ENCODE measurements at places on chromosomes 12 and 14.

GRCh38 chr14:75531660-75532317, 9.5 kb downstream of the BATF start:
- DNase-seq = no peak

DNA sequence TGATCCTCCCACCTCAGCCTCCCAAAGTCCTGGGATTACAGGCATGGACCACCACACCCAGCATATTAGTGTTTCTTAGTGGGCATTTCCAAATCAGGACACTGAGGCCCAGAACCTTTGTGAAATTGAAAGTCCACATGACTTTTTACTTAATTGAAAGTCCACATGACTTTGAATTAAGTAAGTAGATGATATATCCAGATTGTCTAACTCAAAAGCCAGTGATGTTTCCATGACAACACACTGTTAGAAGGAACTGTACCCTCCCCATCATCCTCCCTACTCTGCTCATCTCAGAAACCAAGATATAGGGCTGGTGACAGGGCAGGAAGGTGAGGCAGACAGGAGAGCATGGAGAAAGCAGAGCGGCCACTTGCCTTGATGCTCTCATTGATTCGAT, 7.2 kb downstream of the MYO1A start:
- no peak for DNase-seq

DNA sequence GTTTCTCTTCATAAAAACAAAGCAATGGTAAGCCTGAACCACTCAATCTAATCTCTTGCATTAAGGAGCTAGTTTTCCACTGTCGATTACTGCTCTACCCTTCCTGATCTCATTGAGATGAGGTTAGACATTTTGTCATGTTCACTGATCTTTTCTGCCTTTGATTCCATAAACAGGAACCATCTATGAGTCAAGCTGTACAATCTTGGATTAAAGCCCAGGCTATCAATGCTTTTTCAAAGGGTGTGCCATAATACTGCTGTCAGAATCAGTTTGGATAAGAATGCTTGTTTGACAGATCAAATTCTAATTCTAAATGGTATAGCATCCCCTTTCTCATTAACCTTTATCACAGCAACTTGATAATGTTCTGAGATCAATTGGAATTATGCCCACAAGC, 16.1 kb downstream of the GRIP1 start:
- no peak for DNase-seq

- no peak for DNase-seq
Observed at GRCh38 chr12:40165179-40165578, 59.3 kb upstream of the SLC2A13 start.

DNA sequence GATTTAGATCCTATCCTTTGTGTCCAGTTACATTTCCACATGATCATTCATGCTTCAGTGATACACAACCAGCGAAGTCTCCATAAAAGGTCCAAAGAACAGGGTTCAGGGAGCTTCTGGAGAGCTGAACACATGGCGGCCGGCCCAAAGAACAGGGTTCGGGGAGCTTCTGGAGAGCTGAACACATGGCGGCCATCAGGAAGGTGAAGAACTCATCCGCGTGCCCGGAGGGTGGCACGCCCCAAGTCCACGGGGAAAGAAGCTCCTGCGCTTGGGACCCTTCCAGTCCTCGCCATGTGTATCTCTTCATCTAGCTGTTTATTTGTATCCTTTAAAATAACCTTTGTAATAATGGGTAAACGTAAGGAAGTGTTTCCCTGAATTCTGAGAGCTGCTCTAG, 91.9 kb upstream of the FLRT2 start:
- no peak for DNase-seq

- DNase-seq = no peak
Observed at GRCh38 chr14:101018561-101019290, 115.2 kb upstream of the RTL1 start.

- DNase-seq = no peak
Observed at GRCh38 chr12:28704477-28705169, 444.5 kb upstream of the FAR2 start.

GRCh38 chr12:122327494-122328385, 61.4 kb upstream of the VPS33A start:
- DNase-seq = no peak

- DNase-seq = no peak
Observed at GRCh38 chr14:68420350-68420749, 372.5 kb downstream of the ZFP36L1 start.

GRCh38 chr12:128914908-128915563, 61.8 kb downstream of the GLT1D1 start:
- DNase-seq = no peak

DNA sequence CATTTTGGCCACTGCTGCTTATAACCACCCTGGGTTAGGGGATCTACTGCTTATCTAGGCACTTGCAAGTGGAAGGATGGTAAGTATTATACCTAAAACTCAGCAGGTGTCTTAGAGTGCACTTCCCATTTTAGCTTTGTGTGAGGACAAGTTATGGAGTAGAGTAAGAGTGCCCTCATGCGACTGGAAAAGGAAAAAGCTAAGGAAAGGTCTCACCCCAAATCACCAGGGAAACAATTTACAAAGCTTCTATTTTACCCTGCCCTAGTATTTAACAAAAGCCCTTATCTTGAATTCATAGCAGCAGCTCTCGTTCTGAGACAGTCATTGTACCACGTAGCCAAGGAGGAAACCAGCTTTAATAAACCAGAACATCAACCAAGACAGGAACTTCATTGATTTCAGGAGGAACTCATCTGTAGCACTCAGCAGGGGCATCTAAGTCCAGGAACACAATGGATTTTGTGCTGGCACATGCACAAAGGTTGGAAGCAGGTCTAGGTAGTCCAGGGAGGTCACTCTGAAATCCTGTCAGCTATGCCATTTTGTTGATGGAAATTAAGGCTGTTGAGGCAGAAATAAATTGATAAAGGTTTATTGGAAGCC, 2.9 kb downstream of the RDH12 start:
- no peak for DNase-seq

- DNase-seq = no peak
Observed at GRCh38 chr12:26373606-26374495, 178.5 kb downstream of the SSPN start.

GRCh38 chr14:25400607-25401206, 350.8 kb upstream of the STXBP6 start:
- DNase-seq = no peak

GRCh38 chr12:65695113-65695865, 129.0 kb upstream of the HMGA2 start:
- no peak for DNase-seq

DNA sequence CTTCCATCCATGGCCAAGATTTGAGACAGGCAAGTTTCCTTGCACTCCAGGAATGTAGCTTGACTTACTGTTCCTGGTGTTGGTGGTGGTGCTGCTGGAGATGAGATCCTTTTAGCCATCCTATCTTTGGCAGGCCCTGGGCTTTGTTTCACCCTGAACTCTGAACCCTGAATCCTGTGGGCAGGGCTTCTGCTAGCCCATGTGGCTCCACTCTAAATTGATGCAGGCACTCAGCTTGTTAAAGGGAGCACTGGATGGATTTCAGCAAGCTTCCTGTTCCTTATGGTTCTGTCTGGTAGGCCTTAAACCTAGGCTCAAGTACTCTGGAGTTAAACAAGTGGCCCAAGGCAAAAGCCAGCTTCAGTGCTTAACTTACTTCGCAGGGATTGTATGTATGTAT, 138.2 kb downstream of the RGS6 start:
- DNase-seq = no peak

DNA sequence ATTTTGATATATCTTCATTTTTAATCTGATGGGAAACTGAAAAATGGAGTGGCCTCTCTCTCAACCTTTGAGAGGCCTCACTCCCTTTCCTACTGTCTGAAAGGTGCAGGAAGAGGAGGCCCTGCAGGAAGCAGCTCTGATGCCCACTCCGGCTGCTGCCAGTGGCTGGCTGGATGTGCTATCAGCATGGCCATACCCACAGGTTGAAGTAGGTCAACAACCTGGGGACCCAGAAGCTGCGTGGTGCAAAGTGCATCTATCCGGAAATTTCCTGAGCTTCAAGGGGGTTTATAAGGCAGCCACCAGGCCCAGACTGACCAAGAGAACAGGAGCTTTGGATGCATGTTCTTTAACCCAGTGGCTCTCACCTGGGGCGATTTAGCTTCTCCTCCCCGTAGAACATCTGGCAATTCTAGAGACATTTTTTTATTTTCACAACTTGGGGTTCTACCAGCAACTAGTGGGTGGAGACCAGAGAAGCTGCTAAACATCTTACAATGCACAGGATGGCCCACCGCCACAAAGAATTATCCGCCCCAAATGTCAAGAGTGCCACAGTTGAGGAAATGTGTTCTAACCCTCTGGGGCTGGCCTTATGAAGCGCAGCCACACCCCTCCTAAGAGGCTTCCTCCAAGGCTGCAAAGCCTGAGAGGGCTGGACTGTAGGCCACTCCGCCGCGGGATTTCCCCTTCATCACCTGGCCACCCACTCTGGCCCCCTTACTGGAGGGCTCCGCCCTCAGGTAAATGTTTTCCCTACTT, 8.2 kb upstream of the BATF start:
- no peak for DNase-seq

DNA sequence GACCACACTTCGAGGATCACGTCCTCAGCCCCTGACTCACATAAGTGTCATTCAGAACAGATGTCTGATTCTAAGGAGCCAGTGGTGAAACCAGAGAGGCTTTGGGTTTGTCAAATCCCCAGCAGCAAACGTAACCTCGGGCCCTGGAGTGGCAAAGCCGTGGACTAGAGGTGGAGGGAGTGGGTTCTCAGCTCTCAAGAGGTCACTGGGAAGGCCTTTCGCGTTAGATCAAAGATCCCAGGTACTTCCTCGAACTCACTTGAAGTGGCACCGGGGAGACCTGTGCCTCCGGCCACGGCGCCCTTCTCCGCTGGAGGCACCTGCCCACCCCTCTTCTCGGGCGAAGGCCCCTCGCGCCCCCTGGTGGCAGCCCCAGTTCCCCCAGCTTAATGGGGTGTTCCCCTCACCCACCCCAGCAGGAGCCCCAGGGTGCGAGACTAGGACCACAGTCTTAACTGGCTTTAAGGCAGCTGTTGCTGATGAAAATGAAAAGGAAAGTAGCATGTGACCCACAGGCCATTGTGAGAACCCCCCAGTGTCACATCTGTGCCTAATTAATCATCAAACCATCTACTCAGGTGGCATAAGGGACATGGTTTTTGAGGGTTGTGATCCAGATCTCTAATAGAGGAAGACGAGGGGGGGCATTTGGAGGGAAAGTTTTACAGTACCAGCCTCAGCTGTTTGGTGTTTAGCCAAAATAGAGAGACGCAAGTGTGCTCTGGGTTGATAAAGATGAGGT, 672 bp upstream of the ESR2 start:
- DNase-seq = peak; percentile 20

GRCh38 chr12:85823436-85824180, 12.6 kb downstream of the RASSF9 start:
- no peak for DNase-seq

GRCh38 chr12:116651089-116651488, 86.8 kb downstream of the SPRING1 start:
- DNase-seq = no peak

- no peak for DNase-seq
Observed at GRCh38 chr12:753611-754472, 1.5 kb downstream of the WNK1 start.

GRCh38 chr12:108169708-108170107, 40.6 kb downstream of the WSCD2 start:
- DNase-seq = no peak

DNA sequence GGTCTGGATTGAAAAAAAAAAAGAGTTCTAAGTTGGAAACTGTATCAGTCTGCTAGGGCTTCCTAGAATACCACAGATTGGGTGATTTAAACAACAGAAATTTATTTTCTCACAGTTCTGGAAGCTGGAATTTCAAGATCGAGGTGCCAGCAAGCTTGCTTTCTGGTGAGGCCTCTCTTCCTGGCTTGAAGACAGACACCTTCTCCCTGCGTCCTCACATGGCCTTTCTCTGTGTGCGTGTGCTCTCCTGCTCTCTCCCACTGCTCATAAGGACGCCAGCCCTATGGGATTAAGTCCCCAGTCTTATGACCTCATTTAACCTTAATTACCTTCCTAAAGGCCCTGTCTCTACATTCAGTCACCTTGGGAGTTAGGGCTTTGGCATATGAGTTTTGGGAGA, 215.5 kb downstream of the PIK3C2G start:
- no peak for DNase-seq

DNA sequence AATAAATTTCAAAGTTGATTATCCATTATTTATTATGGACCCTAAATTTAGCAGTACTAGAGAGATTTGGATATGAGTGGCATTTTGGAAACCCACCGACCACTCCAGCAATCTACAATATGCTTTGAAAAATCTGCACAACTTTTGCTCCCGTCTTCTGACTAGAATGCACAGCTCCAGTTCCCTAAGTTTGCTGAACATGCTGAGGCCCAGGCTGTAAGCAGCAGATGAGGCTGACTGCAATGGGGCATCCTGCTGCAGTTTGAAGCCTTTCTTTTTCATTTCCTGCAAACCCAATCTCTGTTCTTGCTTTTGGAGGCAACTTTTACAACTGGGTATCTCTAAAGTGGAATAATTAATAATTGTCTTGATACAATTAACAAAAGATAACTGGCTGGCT, 405.8 kb downstream of the ATP23 start:
- no peak for DNase-seq

DNA sequence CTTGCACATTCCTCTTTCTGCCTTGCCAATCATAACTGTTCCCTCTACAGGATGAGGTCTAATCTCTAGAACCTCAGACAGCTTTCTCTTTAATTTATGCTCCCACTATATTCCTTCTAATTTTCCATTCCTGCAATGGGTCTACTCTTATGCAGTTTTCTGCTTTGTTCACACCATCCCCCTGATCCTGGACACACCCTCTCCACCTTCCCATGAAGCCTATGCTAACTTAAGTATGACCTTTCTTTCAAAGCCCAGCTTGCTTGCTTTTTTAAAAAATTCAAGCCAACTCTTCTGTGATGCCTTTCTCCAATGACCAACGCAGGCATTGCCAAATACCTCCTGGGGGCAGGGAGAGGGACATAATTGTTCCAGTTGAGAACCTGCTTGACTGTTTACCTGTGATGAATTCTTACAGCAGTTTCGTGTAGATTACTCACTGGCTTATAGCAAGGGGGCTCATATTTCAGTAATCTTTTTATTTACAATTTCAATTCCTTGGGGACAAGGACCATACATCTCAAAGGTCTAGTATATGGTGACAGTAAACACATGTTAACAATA, 7.8 kb downstream of the SLC38A1 start:
- no peak for DNase-seq

GRCh38 chr12:104586351-104586919, 129.7 kb downstream of the CHST11 start:
- no peak for DNase-seq

DNA sequence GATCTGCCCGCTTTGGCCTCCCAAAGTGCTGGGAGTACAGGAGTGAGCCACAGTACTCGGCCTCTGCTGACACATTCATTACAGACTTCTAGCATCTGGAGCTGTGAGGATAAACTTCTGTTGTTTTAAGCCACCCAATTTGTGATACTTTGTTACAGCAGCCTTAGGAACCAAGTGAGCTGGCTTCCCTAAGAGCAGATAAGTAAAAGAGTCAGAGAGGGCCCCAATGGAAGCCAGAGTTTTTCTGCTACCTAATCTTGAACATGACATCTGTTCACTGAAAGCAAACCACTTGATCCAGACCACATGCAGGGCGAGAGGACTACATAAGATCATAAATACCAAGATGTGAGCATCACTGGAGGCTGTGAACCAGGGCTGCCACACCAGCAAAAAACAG, 3.7 kb upstream of the MAPKAPK5 start:
- no peak for DNase-seq

- no peak for DNase-seq
Observed at GRCh38 chr12:52759695-52760094, 17.4 kb downstream of the KRT76 start.

GRCh38 chr12:117967043-117967442, 1.7 kb downstream of the KSR2 start:
- DNase-seq = no peak

Measured in esophagus squamous epithelium (tissue), 5 donors.